Testis (tissue), 5 donors: ENCODE measurements at places on chromosomes 12 and 14. TPM values are rescaled to one million over a fixed set of nuclear protein-coding genes. Genes with fewer than 3 reads are reported as not detected.

Gene HOXC4
- 4.3 TPM for polyA plus RNA-seq

Gene FAM181A
- 48.5 TPM for polyA plus RNA-seq

Gene TAS2R43
- not detected for polyA plus RNA-seq

Gene PLEKHD1
- polyA plus RNA-seq: 1.9 TPM

- peak; percentile 47 for DNase-seq
Measured at GRCh38 chr12:7832059-7832696, 40.5 kb downstream of the SLC2A14 start.

DNA sequence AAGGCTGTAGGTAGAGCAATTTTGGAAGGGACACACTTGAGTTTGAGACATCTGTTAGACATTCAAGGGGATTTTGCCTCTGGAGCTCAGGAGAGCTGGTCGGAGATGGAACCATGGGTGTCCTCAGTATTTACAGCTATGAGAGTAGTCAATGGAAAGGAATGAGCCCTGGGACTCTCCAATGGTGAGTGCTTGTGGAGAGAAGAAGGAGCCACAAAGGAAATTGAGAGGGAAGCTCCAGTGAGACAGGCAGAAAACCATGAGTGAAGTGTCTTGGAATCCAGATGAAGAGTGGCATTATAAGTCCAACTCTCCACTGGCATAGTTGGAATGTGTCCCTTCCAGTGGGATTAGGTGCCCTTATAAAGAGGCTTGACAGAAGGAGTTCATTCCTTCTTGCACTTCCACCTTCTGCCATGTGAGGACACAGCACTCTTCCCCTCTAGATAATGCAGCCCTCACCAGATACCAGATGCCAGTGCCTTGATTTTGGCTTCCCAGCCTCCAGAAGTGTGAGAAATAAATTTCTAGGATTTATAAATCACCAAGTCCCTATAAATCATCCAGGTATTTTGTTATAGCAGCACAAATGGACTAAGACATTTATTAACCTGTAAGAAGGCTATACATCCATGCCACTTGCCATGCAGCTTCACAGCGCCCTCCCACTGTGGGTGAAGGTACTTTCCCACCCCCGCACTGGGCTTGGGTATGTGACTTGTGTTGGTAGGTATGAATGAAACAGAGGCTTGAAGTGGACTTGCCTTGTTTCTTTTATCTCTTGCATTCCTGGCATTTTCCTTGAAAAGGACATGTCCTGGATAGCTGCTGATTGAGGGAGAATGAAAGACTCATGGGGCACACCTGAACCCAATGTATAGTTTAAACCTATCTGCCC is 27.3 kb downstream of the LLPH start:
- DNase-seq: no peak

DNA sequence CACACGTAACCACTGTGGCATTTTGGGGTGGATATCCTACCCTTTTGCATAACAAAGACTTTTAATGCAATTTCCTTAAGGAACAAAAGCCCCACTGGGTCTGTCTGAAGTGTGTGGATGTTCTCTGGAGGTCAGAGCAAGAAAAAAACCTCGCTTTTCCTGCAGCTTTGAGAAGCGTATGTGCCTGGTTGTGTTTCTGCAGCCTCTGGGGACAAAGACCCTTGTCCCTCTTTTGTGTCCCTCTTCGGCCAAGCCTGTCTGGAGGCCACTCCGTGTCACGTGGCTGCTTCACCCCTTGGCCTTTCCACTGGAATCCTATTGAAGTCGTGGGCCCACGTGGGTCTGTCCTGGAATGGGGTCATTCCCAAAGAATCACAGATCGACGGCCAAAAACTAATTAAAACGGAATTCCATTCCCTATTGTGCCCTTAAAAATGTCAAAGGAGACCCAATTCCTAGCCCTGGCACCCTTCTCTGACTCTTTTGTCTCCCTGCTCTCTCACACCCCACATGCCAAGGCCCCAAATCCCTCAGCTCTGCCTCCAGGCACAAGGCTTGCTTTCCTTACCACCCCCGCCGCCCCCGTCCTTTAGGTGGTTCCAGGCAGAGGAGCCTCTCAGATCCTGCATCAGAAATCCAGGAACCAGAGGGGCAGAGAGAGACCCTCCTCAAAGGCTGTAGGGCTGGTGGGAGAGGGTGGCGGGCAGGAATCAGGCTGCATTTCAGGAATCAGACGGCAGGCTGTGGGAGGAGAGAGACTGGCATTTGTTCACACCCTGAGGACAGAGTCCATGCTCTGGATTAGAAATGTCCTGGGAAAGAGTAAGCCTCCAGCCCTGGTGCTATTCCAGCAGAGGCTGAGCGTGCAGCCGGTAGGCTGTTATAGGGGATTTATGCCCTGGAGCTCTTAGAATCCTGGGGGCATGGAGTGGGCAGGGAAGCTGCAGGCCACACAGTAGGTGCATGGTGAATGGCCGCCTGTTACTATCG is 12.6 kb upstream of the CYP46A1 start:
- DNase-seq: no peak

DNA sequence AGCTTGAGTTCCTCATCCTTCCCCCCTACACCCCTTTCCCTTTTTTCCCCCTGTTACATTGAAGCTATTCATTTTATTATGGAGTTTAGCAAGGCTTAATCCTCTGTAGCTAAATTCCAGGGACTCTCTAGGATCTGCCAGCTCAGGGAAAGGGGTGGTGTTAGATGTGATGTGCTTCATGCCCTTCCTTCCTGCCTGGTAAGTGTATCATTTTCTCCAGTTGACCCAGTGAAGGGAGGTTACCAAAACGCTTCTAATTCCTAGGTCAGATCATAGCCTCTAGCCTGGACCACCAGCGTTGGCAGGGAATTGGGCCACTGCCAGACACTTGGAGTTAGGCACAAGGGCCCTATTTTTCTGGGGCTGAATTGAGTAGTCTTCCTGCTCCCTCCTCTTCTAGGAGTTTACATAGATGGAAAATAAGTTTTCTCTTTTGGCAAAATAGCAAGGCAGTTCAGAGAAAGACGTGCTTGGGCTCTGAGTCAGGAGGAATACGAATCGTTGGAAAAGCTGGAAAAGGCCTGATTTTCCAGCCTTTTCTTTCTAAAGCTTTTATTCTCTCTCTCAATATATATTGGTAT is 88.3 kb downstream of the NPAS3 start:
- no peak for DNase-seq

DNA sequence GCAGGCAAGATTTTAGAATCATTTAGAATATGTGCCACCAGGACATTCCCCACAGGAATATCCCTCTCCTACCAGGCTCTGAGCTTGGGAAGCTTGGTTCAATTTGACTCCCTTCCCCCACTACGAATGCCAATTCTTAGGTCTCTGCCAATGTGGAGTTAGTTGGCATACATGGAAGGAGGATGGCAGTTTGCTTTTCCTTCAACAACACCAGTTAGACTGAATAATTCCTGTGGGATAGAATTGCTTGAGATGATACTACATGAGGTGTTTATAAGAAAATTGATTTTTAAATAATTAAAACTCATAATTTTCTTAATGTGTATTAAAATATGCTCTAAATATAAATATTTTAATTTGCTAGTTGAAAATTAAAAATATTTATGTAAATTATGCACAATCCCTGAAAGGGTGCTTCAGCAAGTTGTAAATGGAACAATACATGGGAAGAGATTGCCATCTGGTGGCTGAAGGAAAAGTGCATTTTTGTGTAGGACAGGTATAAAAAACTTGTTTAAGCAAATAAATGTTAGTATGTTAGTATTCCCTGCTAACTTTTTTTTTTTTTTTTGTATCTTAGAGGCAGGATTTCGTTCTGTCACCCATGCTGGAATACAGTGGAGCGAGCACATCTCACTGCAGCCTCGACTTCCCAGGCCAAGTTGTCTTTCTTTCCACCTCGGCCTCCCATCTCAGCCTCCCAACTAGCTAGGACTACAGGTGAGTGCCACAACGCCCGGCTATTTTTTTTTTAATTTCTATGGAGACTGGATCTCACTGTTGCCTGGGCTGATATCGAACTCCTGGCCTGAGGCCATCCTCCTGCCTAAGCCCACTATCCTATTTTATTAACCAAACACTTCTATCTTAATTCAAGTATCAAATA is 25.8 kb upstream of the STRAP start:
- peak; percentile 74 for DNase-seq

DNA sequence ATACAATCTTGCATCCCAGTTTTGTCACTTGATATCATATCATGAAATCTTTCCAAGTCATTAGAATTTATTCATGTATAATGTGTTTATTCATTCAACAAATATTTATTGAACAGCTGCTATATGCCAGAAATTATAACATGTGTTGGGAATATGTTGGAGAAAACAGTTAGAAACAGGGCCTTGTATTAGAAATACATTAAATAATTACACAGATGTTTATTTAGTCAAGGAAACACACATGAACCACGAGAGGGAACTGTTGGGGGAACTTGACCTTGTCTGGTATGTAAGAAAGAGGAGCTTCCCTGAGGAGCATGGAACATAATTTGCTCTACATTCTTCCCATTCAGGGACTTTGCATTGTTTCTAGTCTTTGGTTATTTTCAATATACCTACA is 191.7 kb upstream of the FRMD6 start:
- DNase-seq: no peak

DNA sequence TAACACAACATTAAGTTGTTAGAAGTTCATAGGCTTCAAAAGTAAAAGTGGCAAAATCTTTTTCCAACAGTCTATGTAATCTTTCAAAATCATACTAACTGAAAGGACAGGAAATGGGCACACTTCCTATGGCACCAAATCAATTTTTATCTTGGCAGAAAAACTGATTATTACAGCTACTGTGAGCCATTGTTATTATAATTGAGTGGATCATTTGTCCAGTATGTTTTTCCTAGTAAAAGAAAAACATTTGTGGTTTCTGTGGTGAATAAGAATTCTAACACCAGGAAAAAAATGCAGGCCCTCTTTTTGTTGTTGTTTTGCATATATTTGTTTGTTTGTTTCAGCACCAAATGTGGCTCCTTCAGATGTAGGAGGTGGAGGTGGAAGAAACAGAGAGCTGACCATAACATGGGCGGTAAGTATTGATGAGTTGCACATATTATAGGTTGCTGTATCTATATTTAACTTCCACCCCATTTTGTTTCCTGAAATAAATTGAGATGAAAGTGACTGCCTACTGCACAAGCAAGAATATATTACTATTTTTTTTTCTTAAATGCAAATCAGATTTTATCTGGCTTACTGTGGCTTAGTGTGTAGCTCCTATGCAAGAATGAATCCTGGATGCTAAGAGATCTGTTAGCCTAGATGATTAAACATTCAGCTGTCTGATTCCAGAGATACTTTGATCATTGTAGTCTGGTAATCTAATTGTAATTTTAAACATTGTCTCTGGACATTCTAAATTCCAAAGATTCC is 174.1 kb upstream of the PDZRN4 start:
- no peak for DNase-seq

- peak; percentile 37 for DNase-seq
Measured at GRCh38 chr12:120939523-120939922, 35.4 kb upstream of the SPPL3 start.

DNA sequence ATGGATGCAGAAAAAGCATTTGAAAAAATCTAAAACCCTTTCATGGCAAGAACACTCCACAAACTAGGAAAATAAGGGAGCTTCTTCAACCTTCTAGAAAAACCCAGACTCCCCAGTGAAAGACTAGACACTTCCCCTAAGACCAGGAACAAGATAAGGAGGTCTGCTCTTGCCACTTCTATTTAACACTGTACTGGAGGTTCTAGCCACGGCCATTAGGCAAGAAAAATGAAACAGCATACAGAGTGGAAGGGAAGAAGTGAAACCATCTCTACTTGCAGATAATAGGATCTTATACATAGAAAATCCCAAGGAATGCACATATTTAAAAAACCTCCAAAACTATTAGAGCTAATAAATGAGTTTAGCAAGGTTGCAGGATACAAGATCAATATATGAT is 42.3 kb downstream of the CHGA start:
- no peak for DNase-seq
